ENCODE measurements at places on chromosomes 2 and 18.

DNA sequence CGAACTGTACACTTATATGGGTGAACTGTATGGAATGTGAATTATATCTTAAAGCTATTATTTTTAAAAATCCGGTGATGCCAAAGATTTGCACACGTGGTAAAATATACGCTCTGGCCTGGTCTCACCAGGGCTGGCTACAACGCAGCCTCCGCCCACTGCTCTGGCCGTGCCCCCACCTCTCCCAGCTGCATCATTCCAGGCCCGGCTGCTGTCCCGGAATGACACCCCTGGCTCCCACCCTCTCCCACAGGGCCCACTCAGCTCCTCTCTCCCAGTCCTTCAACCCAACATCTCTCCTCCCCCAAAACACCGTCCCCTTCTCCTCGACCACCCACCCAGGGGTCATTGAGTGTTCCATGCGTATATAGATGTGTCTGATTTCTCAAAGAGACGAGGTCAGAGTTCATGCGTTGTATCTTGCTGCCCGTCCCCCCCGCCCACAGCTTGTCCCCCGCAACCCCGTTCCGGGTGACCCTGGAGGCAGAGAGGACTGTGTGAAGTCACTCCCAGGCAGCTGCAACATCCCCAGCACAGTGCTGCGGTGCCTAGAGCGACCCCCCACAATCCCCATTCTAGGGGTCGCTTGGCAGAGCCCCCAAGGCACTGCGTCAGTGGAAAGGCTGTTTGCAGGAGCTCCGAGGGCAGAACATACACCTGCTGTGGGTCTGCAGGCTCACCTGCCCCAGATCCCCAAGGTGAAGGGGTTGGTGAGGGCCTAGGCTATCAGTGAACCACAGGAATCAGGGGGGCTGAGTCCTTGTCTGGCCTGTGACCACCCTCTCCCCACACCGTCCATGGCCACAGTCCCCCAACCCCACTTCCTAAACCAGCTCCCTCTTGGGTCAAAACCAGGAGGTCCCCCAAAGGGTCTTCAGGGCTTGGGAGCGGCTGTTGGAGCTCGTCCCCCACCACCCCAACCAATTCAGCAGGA lies 13.3 kb downstream of the DNMT3A start:
- no peak for DNase-seq

DNA sequence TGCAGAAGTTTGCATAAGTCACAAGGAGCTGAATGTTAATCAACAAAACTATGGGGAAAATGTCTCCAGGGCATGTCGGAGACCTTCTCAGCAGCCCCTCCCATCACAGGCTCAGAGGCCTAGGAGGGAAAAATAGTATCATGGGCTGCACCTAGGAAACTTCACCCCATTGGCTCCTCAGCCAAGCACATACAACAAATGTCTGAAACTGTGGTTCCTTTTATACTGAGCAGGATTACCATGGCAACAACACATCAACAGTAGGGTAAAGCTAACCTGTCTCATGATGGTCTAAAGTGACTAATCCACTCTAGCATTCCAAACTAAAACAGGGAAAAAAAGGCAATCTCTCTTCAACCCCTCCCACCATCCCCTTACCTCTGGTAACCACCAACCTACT lies 3.2 kb upstream of the NEMP2 start:
- no peak for DNase-seq

DNA sequence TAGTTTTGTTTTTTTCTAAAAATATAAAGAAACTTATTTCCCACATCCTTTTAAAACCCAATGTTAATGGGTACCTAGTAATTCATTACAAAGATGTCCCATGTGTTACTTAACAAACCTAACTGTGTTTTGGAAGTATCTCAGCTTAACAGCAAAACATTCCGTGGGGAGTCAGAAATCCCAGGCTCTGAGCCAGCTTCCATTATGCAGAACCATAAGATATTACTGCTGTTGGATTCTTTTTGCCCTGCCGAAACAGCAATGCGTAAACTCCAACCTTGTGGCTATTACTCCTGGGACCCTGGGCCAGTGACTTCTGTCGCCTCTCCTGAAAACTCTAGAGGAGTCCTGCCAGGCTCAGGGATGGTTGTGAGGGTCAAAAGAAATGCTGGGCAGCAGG lies 174.1 kb downstream of the UXS1 start:
- DNase-seq = no peak

DNA sequence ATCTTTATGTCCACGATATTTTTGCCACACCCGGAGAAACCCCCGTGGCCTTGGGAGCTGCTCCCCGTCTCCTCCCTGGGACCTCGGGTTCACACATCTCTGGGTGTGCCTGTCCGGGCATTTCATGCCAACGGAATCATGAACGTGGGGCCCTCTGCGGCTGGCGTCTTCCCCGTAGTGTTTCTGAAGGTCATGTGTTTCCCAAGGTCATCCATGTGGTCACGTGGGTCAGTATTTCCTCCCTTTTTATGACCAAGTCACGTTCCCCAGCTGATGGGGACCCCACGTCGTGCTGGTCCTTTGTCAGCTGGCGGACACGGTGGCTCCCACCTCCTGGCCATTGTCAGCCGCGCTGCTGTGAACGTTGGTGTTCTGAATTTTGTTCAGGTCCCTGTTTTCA lies 135.7 kb downstream of the NFATC1 start:
- no peak for DNase-seq

DNA sequence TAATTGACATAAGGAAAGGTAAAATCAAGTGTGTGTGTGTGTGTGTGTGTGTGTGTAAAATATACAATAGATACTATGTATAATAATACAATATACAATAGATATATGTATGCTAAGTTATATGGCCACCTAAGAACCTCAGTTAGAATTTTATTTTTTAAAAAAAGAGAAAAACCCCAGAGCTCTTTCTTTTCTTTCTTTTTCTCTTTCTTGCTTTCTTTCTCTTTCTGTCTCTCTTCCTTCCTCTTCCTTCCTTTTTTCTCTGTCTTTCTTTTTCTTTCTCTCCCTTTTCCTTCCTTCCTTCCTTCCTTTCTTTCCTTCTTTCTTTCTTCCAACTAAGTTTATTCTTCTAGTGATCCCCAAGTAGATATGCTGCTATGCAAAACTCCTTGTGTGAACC lies 64.6 kb upstream of the FN1 start:
- no peak for DNase-seq

- peak; percentile 55 for DNase-seq
Observed at GRCh38 chr18:77899972-77900754, 650.5 kb downstream of the GALR1 start.

GRCh38 chr2:27083410-27084296 lies 2.9 kb upstream of the KHK start:
- no peak for DNase-seq
